D341Med (cell line): ENCODE measurements at places on chromosomes 4 and X.
A peak's percentile ranks its signal among the peaks of the same experiment; 100 is the strongest.

GRCh38 chr4:1300466-1301455 is 11.1 kb downstream of the MAEA start:
- peak; percentile 37 for DNase-seq

DNA sequence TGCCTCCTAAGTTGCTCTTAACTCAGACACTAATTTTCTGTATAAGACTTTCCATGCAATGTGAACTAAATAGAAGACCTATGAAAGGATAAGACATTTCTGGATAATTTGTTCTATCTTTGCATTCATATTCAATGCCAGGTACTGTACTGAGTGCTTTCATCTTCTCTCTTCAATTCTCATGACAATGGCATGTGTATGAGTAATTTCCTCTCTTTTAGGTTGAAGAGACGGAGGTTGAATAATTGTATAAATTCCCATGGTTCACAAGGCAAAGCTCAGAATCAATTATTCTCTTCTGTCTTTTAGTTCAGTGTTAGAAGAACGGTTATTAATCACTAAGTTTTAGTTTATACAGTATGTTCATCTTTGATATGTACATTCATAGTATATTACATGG is 29.3 kb upstream of the CFAP299 start:
- no peak for DNase-seq

- no peak for DNase-seq
Measured at GRCh38 chr4:4668355-4669210, 126.7 kb upstream of the STX18 start.

- DNase-seq: no peak
Measured at GRCh38 chrX:133359466-133359865, 55.8 kb downstream of the GPC4 start.

- no peak for DNase-seq
Measured at GRCh38 chrX:115260330-115260729, 26.4 kb upstream of the LRCH2 start.

DNA sequence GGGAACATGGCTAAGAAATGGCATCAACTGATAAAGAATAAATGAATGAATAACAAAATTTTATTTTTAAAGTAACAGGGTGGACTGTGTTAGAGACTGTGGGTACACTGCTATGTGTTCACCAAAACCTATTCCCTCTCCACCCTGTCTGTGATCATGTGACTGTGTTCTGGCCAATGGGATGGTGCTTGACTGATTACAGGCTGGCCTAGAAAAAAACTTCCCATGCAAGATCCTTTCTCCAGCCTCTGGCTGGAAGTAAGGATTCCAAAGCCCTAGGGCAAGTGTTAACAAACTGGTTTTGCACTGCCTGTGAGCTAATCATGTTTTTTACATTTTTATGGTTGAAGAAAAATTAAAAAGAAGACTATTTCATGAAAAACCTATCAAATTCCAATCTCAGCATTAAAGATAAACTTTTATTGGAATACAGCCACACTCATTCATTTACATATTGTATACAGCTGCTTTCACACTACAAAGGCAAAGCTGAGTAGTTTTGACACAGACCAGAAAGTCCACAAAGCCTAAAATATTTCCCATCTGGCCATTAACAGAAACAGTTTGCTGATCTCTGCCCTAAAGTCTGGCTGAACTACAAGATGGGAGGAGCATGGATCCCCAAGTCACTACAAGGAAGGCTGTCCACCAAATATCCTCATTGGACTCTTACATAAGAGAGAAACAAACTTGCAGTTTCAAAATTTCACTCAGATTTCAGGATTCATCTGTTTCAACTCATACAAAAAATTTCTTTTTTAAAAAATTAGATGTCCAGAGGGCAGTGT is 133.2 kb downstream of the ARHGAP6 start:
- DNase-seq: no peak

- DNase-seq: no peak
Measured at GRCh38 chr4:41143311-41144039, 70.9 kb downstream of the APBB2 start.

DNA sequence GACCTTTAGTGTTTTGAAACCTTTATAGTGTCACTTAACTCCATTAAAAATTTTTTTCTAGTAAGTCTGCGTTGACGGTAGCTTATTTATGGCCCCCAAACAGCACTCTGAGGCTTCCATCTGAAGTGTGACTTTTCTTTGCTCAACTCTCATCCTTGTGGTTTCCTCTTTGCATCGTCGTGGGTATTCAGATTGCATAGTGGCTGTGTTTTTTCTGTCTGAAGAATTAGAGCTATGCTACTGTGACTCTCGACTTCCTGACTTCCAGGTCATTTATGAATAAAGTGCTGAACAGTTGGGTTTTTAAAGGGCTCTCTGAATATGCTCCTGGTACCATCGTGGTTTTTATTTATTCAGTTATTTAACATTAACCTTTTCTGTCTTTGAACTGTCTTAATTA is 44.9 kb downstream of the JADE1 start:
- no peak for DNase-seq

DNA sequence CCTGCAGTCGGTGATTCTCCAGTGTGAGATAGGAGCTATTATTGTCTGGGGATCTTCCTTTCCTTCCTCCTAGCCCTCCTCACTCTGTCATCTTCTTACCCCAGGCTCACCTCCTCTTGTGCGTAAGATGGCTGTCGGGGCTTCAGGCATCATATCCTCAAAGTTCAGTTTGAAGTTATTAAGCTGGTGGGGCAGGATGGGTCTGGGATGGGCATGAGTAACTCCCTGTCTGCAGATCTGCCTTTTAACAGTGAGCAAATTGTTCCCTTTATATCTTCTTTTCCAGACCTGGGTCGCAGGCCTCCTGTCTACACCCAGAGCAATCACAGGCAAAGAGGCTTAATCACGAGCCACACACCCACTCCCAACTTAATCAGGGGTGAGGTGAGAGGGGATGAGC is 900 bp upstream of the MTMR1 start:
- DNase-seq: no peak

DNA sequence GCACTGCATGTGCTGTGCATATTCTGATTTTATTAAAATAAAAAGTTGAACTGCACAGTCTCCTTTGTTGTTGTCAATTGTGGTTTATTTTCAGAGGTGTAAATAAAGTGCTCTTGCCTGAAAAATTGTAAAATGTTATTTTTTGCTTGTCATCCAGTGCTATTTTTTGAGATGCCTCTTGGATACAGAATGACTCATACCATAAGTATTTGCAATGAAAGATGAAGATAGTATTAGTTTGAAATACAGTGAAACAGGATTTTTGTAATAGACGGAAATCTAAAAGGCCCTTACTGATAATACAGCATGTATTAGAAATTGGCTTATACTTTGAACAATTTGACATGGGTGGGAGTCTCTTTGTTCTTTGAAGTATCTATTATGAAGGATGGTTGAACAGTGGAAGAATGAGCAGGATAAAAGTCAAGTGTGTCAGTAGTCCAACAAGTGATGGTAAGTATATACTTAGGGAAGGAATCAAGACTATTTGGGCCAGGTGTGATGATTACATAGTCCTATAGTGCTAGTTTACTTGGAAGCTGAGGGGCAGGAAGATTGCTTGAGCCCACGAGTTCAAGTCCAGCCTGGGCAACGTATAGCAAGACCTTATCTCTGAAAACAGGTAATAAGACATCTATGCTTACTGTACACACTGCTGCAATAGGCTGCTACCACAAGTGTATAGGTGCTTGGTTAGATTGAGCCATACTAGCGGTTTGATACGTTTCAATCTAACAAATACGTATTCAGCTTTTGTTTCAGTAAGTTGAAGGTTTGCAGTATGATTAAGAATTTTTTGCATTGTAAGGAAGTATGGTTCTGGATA is 16.4 kb downstream of the DDX3X start:
- DNase-seq: no peak

DNA sequence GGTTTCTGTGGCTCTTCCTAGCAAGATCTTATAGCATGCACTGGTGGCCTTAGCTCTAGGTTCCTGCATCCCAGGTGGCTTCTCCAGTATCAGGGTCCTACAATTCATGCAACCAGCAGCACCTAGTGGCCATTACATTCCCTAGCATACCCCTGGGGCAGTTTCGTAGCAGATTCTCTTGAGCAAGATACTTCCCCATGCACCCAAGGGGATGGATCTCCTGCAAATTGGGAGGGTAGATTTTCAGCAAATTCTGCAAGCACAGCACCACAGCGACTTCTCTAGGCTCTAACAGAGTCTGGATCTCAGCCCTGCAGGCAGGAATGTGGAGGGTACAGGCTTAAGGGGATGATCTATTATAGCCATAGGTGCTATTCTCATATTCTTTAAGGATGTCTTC is 13.1 kb upstream of the SLC9B1 start:
- DNase-seq: peak; percentile 67

DNA sequence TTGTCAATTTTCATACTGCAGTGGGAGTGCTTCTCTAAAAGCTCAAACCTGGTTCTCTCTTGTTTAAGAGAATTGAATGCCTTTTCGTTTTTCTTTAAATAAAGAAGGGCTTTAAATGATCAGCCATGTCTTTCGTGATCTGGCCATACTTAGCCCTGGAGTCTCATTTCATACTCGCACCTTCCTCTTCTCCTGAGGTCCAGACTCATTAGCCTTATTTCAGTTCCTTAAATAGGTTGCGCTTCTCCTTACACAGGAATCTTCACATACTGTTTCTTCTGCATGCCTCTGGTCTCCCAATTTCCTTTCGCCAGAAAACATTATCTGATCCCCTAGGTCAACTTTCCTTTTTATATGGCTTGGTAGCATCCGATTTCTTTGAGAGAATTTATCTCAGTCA is 565.6 kb upstream of the TENM3 start:
- DNase-seq: no peak

- no peak for DNase-seq
Measured at GRCh38 chr4:14518136-14518535, 484.1 kb upstream of the CPEB2 start.

GRCh38 chr4:148477276-148477675 is 35.1 kb upstream of the NR3C2 start:
- no peak for DNase-seq

DNA sequence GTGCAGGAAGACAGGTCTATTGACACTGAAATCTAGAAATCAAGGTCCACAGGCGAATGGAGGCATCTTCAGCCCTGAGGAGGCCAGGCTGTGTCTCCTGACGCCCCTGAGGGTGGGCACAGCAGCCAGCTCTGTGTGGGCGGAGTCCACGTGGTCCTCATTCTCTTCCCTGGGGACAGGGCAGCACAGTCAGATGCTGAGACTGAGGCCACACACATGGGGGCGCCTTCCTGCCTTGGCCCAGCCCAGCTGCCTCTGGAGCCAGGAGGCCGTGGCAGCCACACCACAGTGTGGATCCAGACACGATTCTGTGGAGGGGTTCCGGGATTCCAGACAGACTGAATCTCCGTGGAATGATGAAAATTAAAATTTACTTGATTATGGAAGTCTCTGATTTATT is 20.8 kb downstream of the FGFR3 start:
- peak; percentile 69 for DNase-seq

DNA sequence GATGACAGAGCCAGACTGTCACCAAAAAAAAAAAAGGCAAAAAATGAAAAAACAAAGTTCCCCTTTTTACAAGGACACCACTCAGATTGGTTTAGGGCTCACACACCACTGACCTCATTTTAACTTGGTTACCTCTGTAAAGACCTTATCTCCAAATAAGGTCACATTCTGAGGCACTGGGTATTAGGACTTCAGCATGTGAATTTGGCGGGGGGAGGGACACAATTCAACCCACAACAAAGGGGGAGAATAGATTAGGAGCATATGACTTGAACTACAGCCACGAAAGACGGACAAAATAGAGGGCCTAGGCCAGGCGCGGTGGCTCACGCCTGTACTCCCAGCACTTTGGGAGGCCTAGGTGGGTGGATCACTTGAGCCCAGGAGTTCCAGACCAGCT is 31.0 kb upstream of the ARAF start:
- no peak for DNase-seq

GRCh38 chr4:121764702-121765367 is at the start of gene SMIM43:
Gene SMIM43, minus strand, starts transcription at chr4:121765164. Its CDS starts 59 bp downstream, at chr4:121765105.
- DNase-seq: peak; percentile 79

- DNase-seq: no peak
Measured at GRCh38 chr4:183431614-183432013, 12.8 kb upstream of the CDKN2AIP start.

DNA sequence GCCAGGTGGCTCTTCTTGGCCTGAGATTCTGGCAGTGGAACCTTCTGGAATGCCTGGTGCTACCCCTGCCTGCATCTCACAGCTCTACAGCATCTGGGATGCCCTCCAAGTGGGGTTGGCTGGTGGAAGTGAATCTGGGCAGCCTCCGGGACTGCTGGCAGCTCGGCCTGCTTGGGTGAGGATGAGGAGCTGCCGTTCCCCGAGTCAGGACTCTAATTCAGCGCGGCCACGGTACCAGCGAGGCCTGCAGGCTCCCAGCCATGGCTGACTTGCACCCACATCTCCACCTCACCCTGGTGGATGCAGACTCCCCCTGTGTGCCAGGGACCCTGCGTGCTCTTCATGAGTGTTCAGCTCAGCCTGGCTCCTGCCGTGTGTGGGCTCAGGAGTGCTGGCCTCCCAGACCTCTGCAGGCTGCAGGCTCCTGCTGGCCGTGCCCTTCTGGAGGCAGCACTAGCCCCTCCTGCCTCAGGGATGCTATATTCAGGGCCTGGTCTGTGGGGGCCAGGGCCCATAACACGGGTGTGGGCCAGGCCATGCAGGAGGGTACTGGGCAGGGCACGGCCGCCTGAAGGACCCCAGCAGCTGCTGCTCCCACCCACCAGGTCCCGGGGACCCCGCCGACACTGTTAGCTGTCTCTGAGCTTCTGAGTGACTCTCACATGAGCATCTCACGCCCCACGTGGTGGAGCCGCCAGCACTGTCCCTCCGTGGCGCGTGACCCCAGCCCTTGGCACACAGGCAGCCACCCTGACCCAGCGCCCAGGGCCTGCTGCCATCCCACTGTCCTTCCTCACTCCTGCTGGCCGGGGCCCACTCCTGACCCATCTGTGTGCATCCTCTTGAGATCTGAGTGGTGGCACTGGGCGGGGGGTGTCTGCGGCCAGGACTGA is 10.6 kb downstream of the UVSSA start:
- no peak for DNase-seq

DNA sequence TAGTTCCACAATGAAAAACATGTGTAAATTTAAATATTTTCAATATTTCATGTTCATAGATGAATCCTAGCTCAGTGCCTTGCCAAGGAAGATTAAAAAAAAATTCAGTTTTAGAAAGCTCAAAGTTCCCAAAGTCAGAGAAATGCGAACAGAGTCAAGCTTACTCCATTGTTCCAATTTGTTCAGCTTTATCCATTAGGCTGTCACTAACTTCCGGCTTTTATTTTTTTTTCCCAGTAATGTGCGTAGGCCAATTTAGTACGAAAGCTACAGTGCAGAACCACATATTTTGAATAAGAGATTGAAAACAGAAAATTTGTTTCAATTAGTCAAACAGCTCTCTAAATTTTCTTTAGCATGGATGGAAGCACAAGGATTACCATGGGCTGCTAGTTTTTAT is 23.1 kb upstream of the KLHL2 start:
- no peak for DNase-seq

- no peak for DNase-seq
Measured at GRCh38 chrX:113275804-113276203, 435.2 kb upstream of the AMOT start.

- peak; percentile 8 for DNase-seq
Measured at GRCh38 chrX:11427453-11428071, 134.3 kb downstream of the AMELX start.

GRCh38 chrX:46547857-46548256 is 2.6 kb upstream of the ZNF674 start:
- no peak for DNase-seq
